ENCODE measurements at places on chromosomes 4 and X.

GRCh38 chr4:176957353-176958118, 164.8 kb upstream of the VEGFC start:
- DNase-seq: no peak

DNA sequence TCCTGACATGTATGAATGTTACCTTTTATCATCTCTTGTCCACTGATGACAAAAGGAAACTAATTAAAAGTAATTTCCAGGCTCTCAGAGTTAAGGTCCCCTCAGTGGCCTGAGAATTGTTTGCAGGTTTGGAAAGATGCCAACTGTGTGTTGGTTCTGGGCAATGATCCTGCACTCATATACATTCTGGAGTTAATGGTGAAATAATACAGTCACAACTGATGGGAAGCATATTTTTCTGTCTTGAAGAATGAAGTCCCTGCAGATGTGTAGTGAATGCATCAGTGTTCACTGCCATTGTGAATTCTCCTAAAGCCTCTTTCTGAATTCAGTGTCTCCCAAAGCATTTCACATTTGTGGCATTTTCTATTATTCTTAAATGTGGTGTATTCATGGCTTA, 238.1 kb upstream of the PPP1R2C start:
- no peak for DNase-seq

DNA sequence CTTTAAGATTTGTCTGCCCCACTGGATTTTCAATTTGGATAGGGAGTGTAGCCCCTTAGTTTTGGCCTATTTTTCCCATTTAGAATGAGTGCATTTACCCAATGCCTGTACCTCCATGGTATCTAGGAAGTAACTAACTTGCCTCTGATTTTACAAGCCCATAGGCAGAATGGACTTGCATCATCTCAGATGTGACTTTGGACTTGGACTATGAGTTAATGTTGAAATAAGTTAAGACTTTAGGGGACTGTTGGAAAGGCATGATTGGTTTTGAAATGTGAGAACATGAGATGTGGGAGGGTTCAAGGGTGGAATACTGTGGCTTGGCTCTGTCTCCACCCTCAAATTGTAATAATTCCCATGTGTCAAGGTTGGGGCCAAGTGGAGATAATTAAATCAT, 2480.2 kb downstream of the PCDH7 start:
- DNase-seq: no peak

GRCh38 chrX:9807355-9808182, 21.3 kb downstream of the SHROOM2 start:
- no peak for DNase-seq

GRCh38 chrX:141158084-141158483, 18.8 kb downstream of the LDOC1 start:
- DNase-seq: no peak

- no peak for DNase-seq
Measured at GRCh38 chr4:80215449-80216052, 18.2 kb downstream of the PRDM8 start.

DNA sequence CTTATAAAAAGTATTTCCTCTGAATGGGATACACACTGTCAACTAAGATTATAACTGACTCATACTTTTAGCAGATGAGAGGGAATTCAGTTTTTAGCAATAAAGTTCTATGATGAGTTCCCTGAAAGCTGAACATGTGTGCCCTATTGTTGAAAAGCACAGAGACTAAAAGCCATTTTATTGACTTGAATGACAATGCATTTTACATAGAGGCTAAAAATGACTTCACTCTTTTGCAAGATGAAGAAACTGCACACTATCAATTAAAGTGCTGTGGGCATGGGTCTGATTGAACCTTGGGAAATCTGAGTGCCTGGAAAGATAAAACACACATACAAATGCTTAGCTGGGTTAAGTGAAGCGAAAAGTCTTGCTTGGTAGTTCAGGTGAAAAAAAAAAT, 633.4 kb downstream of the PDHA2 start:
- DNase-seq: no peak

DNA sequence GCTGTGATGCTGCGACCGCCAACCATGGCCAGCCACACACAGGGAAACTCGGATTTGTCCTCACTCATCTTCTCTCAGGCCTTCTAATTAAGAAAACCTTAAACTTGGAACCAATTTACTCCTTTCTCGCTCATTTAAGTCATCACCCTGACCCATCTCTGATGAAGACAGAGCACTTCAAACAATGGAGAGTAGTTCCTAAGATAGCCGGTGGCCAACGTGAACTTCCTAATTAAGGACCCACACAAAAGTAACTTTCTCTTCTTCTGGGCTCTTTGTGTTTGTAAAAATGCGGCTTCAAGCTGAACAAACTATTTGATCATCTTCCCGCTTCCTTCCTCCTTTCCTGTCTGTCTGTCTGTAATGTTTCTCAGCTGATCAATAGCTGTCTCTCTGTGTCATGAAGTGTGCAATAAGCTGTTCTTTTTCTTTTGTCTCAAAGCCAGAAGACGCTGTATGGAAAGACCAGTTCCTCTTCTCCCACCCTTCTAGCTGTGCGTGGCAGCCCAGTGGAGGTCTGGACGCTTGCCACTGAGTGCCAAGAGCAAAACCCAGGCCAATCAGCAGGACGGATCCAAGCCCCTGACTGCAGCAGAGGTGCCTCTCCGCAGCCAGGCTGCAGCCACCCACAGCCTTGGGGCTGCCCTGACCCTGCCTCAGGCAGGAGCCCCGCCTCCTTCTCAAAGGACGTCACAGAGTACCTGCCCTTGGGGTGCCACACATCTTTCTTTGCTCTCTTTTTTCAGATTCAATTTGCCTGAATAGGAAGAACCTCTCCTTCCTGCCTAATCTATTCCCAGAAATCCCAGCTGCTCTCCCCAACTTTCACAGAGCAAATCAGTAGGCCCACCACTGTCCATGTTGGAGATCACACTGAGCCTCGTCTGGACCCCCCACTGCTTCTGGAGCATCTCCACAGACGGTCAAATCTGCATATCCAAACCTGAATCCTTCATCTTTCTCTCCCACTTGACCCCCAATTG, 59.3 kb downstream of the MAML3 start:
- peak; percentile 83 for DNase-seq

DNA sequence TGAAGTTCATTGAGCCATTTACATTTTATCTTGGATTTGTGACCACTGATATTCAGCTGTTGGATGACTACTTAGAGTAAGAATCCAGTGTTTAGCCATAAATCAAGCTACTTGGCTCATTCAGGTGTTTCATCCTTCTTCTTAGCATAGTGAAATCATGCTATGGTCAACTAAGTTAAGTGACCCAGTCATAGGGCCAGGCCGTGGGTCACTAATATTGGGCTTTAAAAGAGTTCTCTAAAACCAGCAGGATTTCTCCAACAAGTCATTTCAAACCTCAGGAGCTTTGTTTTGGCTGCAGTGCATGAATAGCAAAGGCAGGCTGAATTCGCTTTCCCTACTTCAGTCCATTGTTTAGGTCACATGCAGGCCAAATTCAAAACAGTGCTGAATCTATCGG, 181.0 kb downstream of the MAML3 start:
- DNase-seq: no peak

GRCh38 chrX:129738466-129739308, at the start of gene XPNPEP2:
Gene XPNPEP2 (plus strand): TSS chrX:129738979. CDS start chrX:129739214, 235 bp downstream.
- DNase-seq: peak; percentile 65

- DNase-seq: no peak
Measured at GRCh38 chrX:9597361-9598035, 132.6 kb downstream of the TBL1X start.

DNA sequence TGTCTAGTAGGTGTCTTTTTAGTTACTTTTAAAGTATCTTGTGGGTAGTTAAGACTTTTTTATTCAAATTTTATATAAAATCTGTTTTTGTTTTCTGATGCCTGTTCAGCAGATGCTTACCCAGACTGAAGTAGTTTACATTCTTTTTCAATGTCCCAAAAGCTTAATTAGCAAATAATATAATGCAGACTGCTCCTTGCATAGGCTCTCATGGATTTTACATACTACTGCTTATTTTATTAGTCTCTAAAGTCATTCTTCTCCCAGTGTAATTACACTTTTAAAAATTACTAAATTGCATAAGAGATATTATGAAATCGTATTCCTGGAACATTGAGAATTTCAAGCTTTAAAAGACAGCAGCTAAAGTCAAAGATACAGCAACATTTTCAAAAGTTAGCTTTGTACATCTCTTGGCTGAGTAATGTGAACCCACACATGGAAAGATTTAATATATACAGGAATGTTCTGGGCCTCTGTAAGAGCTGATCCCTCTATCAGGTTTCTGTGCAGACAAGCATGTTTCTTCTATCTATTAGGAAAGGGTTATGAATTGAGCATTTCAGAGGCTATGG, 148.4 kb upstream of the SPRY1 start:
- no peak for DNase-seq

DNA sequence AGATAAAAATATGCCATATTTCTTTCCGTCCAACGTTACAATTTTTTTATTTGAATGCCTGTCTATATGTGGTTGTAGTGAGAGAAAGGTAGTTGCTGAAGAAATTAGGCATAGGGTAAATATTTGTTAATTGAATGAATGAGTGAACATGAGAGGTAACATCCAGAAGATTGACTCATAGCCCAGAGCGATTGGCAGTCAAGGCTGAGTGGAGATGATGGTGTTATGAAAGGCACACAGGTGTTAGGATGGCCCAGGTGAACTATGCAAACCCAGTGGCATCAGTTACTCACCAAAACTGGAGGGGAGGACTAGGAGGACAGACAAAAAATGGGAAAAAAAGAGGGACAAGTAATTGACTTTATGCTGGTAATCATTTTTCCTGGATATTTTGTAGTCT, 31.7 kb upstream of the SPRY1 start:
- DNase-seq: no peak

DNA sequence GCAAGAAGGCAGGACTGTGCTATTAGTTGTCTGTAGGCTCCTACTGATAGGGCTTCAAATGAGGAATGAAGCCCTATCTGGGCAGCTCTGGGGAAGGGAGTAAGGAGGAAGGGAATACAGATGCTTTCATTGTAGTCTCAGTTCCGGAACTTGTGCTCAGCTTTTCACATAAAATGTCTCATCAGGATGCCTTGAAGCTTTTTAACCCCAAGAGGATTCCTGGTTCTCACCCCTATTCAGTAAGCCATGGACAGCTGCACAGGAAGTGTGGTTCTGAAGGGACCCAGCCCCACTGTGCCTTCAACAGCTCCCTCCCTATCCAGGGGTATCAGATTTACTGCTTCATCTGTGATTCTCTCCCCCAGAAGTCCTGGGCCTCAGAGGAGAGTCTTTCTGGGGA, 5.0 kb downstream of the ARMCX5 start:
- no peak for DNase-seq

DNA sequence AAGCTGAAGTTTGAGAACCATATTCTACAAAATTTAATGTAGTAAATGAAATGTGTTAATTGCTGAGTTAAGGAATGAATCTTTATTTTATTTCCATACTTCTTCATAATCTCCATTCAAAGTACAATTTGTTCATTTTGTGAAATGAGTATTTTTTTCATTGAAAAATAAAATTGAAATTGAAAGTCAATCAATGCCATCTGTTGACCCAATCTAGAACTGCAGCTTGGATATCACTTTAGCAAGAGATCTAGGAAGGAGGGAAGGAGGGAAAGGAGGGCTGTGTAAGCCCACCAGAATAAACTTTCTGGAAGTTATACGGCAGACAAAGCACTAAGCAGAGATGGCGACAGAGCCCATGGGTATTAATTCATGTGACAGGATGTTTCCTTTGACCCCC, 128.4 kb downstream of the ZMAT1 start:
- no peak for DNase-seq

DNA sequence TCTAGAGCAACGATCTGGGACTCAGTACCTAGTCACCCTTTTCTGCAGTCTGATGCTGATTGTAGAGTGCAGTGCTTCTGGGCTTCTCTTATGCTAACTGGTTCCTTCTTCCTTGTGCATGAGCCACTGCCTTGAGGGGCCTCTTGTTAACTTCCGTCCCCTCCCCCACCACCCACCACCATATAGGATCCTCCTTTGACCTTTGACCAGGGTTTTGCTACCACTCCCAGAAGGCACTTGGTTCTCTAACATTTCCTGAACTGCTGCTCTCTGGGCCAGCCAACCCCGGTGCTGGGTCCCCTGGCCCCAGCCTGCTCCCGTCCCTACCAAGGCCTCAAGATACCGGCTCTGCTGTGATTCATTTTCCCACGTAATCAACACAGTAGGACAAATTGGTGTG, 104.6 kb upstream of the KLF3 start:
- no peak for DNase-seq

DNA sequence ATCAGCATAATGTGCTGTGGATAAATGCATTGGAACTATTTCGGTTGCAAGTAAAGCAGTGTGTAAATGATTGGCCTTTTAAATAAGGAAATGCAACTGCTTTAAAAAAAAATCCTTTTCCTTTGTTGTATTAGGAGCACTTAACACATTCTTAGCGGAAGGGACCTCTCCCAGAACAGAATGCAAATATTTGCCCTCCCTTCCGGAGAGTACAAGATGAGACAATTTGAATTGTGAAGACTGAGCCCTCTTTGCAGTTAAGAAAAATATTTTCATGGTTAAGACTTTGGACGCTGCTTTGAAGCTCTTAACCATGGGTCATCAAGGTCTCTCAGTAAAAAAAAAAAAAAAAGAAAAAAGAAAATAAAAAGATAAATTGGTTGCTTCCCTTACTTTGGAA, 9.5 kb upstream of the NOX1 start:
- no peak for DNase-seq

DNA sequence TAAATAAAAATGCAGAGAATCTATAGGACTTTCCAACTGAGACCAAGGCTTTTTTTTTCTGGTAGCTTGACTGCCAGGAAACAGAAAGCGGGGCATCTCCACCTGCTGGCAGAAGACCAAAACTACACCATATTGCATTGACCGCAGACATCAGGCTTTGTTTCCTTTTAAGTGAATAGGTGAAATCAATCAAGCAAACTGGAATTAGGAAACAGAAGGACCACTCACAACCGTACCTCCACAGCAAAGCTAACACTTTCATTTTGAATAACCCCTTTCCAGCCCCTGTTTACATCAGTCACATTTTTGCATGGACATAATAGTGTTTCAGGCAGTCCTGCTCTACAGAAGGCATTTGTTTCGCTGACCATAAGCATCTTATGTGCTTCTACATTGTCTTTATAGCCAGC, 218.2 kb downstream of the IDS start:
- DNase-seq: peak; percentile 62

- DNase-seq: no peak
Measured at GRCh38 chrX:129123795-129124194, 399.5 kb downstream of the SMARCA1 start.

DNA sequence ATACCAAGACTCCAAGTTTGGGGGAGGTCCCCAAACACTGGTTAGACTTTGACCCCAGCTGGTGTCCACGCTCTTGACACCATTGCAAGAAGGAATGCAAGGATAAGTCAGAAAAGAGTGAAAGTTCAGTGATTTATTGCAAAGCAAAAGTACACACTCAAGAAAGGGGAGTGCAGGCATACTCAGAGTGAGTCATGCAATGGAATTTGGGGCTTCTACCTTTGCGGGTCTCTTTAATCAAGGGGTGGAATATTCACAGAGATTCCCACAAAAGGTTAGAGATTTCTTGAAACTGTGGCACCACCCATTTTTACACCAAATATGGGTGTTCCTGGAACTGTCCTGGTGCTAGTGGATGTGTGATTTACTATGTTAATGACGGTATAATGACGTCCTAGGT, 5.2 kb upstream of the SMIM10L2A start:
- DNase-seq: no peak

GRCh38 chrX:3697220-3697684, 16.2 kb downstream of the PRKX start:
- DNase-seq: no peak
